ENCODE measurements at places on chromosomes 11 and 22. TPM values are rescaled to one million over a fixed set of nuclear protein-coding genes. Genes with fewer than 3 reads are reported as not detected.

DNA sequence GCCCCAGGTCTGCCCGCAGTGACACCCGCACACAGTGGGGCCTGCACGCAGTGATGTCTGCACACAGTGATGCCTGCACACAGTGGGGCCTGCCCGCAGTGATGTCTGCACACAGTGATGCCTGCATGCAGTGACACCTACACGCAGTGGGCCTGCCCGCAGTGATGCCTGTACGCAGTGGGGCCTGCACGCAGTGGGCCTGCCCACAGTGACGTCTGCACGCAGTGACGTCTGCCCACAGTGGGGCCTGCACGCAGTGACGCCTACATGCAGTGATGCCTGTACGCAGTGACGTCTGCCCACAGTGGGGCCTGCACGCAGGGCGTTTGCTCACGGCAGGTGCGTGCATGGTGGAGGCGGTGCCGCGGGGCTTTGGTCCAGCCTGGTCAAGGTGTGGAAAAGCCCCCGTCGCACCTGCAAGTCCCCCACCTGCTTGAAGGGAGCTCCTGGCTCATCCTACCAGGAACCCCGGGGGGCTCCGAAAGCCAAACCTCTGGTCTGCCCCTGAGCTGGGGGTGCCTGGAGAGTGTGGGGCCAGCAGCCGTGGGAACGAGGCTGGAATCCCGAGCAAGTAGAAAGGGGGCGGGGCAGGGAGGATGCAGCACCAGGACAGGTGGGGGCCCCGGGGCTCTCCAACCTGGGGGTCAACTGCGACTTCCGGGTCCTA, 8.9 kb upstream of the SYT8 start:
- H3K27me3 ChIP-seq, result no peaks in the 10 kb centered on the region
- H3K4me1 ChIP-seq, result peaks cover 31% of the 10 kb centered on the region
- no peaks in the 10 kb centered on the region for H3K36me3 ChIP-seq
- no peak for DNase-seq
- H3K27ac ChIP-seq, result no peak overlapping the region
- H3K4me3 ChIP-seq, result no peak overlapping the region

DNA sequence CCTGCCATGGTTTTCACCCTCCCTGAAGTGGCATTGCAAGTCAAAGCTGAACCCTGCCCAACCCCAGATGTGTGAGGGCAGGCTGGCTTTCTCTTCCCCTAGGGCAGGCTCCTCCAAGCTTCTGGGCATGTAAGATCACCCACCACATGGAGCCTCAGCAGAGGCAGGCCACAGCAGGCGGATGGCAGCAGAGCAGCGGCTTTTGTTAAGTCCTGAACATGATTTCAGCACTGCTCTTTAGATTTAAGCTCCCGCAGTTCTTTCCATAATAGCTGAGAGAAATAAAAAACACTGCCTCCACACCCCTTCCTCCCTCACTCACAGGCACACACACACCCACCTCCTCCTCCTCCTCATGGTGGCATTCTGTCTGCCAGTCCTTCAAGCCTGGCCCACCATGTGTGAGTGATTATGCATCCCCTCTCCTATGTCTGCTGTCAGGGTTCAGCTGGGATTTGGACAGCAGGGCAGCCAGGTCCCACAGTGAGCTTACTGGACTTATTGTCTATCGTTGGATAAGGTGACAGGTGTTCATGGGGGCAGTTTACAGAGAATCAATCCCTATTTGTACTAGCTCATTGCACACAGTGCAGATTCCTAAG, 5.0 kb upstream of the NTM start:
- H3K27ac ChIP-seq, result no peak overlapping the region
- no peaks in the 10 kb centered on the region for H3K36me3 ChIP-seq
- H3K27me3 ChIP-seq, result no peaks in the 10 kb centered on the region
- peaks cover under 1% of the 10 kb centered on the region for H3K4me1 ChIP-seq
- no peak for DNase-seq
- no peak overlapping the region for H3K4me3 ChIP-seq

DNA sequence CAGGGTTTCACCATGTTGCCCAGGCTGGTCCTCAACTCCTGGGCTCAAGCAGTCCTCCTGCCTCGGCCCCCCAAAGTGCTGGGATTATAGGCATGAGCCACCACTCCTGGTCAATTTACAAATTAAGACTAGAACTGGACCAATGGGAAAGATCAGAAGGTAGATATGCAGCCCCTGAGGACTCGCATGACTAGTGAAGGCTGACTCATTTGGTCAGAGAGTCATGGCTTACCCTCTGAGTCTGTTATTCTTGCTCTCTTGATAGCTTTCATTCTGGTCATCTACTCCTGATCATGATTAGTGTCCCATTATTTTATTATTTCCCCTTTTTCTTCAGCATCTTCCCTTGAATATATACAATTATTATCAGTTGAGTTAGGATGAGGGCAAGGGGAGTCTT, 2.7 kb upstream of the LDHAL6A start:
- H3K36me3 ChIP-seq, result no peaks in the 10 kb centered on the region
- DNase-seq, result no peak
- H3K27ac ChIP-seq, result no peak overlapping the region
- no peaks in the 10 kb centered on the region for H3K27me3 ChIP-seq
- no peaks in the 10 kb centered on the region for H3K4me1 ChIP-seq

DNA sequence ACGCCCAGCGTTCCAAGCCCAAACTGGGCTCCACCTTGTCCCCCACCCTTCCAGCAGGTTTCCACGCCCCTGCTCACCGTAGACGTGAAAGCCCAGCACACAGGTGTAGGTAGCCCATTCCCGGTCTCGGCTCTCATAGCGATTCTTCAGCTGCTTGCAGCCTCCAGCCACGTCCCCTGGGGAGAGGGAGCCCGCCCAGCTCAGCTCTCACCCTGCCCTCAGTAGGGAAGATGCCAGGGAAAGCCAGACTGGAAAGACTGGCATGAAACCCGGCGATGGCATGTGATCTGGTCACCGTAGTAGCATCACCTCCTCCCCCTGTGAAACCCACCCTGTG, 1.4 kb upstream of the MTA2 start:
- no peaks in the 10 kb centered on the region for H3K27me3 ChIP-seq
- H3K36me3 ChIP-seq, result peaks cover 8% of the 10 kb centered on the region
- no peak overlapping the region for H3K27ac ChIP-seq
- no peak overlapping the region for H3K4me3 ChIP-seq

DNA sequence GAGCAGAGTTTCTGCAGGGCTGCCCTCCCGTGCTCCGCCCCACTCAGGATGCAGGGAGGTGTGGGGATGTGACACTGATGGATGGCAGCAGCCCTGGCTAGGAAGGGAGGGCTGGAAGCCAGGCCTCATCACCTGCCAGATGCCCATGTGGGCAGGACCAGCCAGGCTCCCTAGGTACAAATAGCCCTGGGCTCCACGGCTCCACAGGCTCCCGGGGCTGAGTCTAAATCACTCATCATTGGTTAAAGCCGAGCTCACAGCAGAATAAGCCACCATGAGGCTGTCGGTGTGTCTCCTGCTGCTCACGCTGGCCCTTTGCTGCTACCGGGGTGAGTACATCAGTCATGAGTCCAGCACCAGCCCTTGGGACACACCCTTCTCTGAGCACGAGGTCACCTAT, at the start of gene SCGB1D1:
SCGB1D1 (plus strand) TSS at position 206 of the 400 bp plus-strand sequence; CDS start at position 275, 69 bp downstream.
- no peak for DNase-seq
- no peaks in the 10 kb centered on the region for H3K27me3 ChIP-seq
- no peaks in the 10 kb centered on the region for H3K36me3 ChIP-seq

DNA sequence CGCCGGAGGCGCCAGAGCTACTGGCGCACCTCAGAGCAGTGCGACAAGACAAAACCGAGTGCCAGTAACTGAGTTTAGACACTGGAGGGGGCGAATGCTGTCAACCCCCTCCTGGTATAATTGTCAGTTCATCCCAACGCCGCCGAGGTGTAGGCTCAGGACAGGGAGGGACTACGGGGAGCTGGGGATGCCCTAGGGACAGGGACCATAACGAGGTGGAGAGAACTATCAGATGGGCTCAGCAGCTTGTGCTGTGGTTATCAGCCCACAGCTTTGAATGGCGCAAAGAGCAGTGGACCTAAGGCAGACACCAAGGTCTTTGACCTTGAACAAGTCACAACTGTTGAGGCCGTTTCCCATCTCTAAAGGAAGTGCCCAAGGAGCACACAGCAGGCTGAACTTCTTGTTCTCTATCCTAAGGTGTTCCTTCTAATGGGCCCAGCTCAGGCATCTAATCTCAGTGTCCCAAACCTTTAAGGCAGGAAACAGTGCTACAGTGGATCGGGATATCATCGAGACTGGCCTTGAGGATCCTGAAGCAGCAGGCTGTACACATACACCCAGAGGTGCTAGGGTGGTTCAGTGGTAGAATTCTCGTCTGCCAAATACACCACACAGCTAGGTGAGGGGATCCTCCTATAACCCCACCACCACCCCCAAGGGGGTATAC, 958 bp upstream of the TUT1 start:
- H3K27ac ChIP-seq, result peak overlapping the region; percentile 92
- H3K4me3 ChIP-seq, result peak overlapping the region; percentile 51
- H3K27me3 ChIP-seq, result no peaks in the 10 kb centered on the region
- peaks cover 18% of the 10 kb centered on the region for H3K36me3 ChIP-seq

GRCh38 chr22:38524429-38524828, 18.3 kb upstream of the DDX17 start:
- no peak overlapping the region for H3K27ac ChIP-seq
- H3K36me3 ChIP-seq, result no peaks in the 10 kb centered on the region
- no peaks in the 10 kb centered on the region for H3K27me3 ChIP-seq
- H3K4me1 ChIP-seq, result no peaks in the 10 kb centered on the region
- no peak overlapping the region for H3K4me3 ChIP-seq

- H3K27me3 ChIP-seq, result no peaks in the 10 kb centered on the region
- DNase-seq, result no peak
- no peak overlapping the region for H3K27ac ChIP-seq
- H3K36me3 ChIP-seq, result peaks cover 2% of the 10 kb centered on the region
Measured at GRCh38 chr22:17700778-17701177, 62.2 kb downstream of the BCL2L13 start.

GRCh38 chr11:70862093-70862492, 390.3 kb downstream of the SHANK2 start:
- no peak overlapping the region for H3K27ac ChIP-seq
- no peaks in the 10 kb centered on the region for H3K27me3 ChIP-seq
- H3K36me3 ChIP-seq, result no peaks in the 10 kb centered on the region
- no peak for DNase-seq
- H3K4me1 ChIP-seq, result no peaks in the 10 kb centered on the region

GRCh38 chr11:14320020-14320419, 39.0 kb downstream of the RRAS2 start:
- no peaks in the 10 kb centered on the region for H3K27me3 ChIP-seq
- peaks cover 9% of the 10 kb centered on the region for H3K4me1 ChIP-seq
- no peak for DNase-seq
- H3K27ac ChIP-seq, result no peak overlapping the region
- no peaks in the 10 kb centered on the region for H3K36me3 ChIP-seq
- H3K4me3 ChIP-seq, result no peak overlapping the region

GRCh38 chr22:36377022-36377631, 10.6 kb downstream of the MYH9 start:
- no peaks in the 10 kb centered on the region for H3K27me3 ChIP-seq
- H3K4me1 ChIP-seq, result peaks cover 29% of the 10 kb centered on the region
- H3K36me3 ChIP-seq, result no peaks in the 10 kb centered on the region
- DNase-seq, result no peak
- H3K27ac ChIP-seq, result peak overlapping the region; percentile 42

DNA sequence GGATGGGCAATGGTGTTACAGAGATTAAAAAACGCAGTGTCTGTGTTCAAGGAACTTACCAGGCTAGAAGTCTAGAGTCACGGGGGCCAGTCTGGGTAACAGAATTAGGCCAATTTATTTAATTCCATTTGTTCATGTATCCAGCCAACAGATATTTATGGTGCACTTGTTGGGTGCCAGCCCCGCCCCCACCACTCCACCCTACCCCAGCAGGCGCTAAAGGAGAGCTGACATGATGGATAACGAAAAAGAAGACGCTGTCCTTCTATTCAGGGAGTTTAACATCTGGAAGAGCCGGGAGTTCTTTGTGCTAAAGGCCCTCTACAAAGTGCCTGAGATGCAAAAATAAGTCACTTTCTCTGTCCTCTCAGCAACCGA, 1.1 kb upstream of the BMAL1 start:
- H3K4me3 ChIP-seq, result peak overlapping the region; percentile 64
- no peaks in the 10 kb centered on the region for H3K27me3 ChIP-seq
- no peaks in the 10 kb centered on the region for H3K36me3 ChIP-seq
- DNase-seq, result no peak

DNA sequence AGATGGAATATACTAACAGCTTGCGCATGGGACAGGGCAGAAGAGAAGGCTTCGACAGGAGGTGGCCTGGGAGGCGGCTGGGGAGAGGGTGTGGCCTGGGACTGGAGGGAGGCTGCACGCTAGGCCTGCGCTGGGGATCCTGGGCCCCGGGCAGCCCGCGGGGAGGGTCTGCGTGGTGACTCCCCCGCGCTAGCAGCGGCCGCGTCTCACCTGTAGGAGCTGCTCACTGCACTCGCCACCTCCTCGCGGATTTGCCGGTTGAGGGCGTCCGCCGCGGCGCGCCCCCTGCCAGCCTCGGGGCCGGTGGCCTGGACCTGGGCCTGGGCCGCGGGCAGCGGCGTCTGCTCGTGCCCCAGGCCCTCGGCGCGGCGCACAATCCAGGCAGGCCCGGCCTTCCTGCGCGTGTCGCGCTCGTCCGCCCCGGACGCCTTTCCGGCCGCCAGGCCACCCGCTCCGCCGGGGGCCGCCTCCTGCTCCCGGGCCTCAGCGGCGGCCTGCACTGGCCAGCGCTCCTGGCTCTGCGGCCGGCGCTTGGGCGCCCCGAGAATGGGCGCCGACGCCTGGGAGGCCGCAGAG, 1.5 kb downstream of the MAP6 start:
- no peak overlapping the region for H3K27ac ChIP-seq
- H3K36me3 ChIP-seq, result no peaks in the 10 kb centered on the region
- peaks cover 2% of the 10 kb centered on the region for H3K27me3 ChIP-seq

DNA sequence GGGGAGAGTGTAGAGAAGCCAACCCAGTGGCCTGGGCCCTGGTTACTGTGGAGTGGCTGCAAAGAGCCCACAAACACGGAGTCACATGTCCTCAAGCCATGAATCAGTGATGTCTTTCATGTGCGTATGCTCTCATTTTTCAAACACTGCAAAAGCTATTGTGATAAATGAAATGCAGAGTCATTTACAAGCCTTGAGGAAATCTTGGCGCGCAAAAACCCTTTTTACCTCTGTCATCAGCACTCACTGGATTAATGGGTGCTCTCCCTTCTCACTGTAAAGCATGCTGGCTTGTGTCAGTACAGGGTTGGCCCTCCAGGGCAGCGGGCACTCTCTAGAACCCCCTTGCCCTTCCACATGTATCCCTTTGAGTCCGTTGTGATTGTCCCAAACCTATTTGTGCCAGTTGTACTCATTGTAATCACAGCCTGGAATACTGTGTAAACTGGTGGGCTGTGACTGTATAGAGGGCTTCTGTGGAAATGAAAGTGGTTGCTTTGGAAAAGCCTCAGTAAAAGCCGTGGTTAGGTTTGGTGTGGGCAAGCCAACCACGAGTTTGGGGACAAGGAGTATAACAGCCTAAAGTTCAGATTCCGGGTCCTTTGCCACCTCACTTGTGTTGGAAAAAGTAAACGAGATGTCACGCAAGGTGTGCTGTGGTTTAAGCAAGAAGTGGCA, 10.4 kb downstream of the GNAZ start:
- H3K36me3 ChIP-seq, result no peaks in the 10 kb centered on the region
- H3K4me1 ChIP-seq, result peaks cover 14% of the 10 kb centered on the region
- no peak for DNase-seq
- H3K4me3 ChIP-seq, result no peak overlapping the region
- no peak overlapping the region for H3K27ac ChIP-seq
- no peaks in the 10 kb centered on the region for H3K27me3 ChIP-seq

GSTT2 gene
- 0.92 TPM for total RNA-seq

C11orf16 gene
- not detected for total RNA-seq

RRP7A gene
- total RNA-seq, result 12.1 TPM

OR4D5 gene
- not detected for total RNA-seq

TRMT2A gene
- total RNA-seq, result 26.2 TPM

TTC36 gene
- total RNA-seq, result 32.7 TPM

INPP5J gene
- 0.17 TPM for total RNA-seq

CDC45 gene
- total RNA-seq, result 0.33 TPM

MMP1 gene
- total RNA-seq, result not detected

A4GALT gene
- total RNA-seq, result 2.3 TPM

OR4S1 gene
- not detected for total RNA-seq

PARVG gene
- total RNA-seq, result 12.1 TPM

NFRKB gene
- total RNA-seq, result 20.1 TPM

DBX1 gene
- not detected for total RNA-seq

CHRDL2 gene
- not detected for total RNA-seq

SYTL2 gene
- 3.7 TPM for total RNA-seq

Data from liver (tissue), 10 donors.